ENCODE measurements at places on chromosomes 6 and 20.
A peak's percentile ranks its signal among the peaks of the same experiment; 100 is the strongest.

DNA sequence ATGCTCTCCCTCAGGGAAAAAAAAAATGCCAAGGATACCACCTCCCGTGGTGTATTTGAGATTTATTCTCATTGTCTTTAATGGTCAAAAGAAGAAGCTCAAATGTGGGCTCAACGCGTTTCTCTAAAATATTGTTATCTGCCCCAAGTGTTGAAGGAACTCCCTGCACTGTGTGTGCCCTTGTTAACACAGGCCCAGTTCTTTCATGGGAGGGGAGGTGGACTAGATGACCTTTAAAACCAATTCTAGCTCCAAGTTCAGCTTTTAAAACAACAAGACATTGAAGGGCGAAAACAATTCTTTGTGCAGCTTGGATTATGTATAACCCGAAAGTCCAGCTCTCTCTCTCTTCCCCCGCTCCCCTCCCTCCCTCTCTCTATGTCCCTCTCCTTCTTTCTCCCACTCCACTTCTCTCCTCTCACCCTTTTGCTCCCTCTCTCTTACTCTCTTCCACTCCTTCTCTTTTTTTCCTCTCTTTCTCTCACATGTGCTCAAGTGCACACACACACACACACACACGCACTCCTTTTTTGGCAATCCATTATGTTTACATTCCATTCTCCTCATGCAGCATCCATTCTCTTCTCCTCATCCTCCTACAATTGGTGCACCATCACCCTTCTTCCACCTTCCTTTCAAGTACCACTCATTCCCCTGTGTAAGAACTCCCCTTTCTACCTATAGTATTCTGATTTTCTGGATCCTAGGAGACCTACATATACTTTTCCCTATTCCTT lies 8.5 kb downstream of the HLA-DMB start:
- DNase-seq, result no peak

DNA sequence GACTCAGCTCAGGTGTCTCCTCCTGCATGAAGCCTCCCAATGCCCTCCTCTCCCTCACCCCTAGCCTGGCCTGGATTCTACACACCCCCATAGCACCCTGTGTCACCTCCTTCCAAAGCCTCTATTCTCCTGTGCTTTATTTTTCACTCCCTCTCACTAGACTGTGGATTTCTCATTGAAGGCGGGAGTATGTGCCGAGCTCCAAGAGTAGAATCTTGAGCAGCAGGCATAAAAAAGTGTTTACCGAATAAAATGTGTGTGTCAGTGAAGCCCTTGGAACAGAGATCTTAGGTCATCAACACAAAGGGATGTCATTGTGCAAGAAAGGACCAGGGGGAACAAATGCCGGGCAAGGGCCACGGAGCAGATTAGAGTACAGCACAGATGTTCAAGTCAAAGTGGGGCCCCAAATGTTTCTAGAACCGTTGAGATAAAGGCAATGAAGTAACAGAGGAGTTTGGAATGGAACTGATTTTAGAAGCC lies 106.1 kb upstream of the TMEM170B start:
- no peak for DNase-seq

DNA sequence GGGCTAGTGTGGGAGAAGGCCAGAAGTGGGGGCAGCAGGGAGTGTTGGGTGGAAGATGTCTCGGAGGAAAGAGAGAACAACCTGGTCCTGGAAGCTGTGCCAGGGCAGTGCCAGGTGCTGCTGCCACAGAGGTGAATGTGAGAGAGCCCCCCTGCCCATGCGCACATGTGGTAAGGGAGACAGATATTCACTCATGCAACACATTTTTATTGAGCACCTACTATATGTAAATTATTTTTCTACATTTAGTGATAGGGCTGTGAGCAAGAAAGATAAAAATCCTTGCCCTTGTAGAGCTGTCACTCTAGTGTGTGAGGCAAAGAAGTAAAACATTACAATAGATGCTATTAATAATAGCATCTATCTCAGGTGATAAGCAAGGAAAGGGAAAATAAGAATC lies 471 bp downstream of the CLPSL1 start:
- no peak for DNase-seq

- peak; percentile 70 for DNase-seq
Observed at GRCh38 chr6:137493218-137494038, 766 bp downstream of the OLIG3 start.

DNA sequence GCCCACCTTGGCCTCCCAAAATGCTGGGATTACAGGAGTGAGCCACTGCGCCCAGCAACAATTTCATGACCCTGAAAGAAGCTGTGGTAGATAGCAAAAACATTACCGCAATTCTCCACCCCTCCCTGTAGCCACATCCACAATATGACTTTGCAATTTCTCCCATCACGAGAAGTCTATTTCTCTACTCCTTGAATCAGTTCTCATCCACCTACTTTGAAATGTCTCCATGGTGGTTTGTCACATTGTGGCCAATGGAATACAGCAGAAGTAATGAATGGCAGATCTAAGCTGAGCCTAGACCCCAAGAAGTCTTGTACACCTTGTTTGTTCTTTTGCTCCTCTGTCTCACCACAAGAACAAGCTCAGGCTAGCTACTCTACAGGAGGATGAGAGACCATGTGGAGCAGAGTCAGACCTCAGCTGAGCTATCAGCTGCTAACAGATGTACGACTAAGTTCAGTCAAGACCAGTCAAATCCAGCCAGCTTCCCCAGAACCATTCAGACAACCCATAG lies 6.3 kb downstream of the OXT start:
- no peak for DNase-seq

GRCh38 chr20:3673221-3674070 lies 8.4 kb downstream of the ADAM33 start:
- no peak for DNase-seq

- no peak for DNase-seq
Observed at GRCh38 chr6:147238164-147238563, 33.9 kb downstream of the STXBP5 start.

Data from right kidney (tissue), 9 donors.